ENCODE measurements at places on chromosomes 1 and 21. TPM values are rescaled to one million over a fixed set of nuclear protein-coding genes. Genes with fewer than 3 reads are reported as not detected.

- no peaks in the 10 kb centered on the region for H3K4me1 ChIP-seq
- H3K4me3 ChIP-seq: no peak overlapping the region
- H3K27me3 ChIP-seq: no peaks in the 10 kb centered on the region
- H3K36me3 ChIP-seq: no peaks in the 10 kb centered on the region
Observed at GRCh38 chr1:163897412-163898155, 575.8 kb downstream of the NUF2 start.

DNA sequence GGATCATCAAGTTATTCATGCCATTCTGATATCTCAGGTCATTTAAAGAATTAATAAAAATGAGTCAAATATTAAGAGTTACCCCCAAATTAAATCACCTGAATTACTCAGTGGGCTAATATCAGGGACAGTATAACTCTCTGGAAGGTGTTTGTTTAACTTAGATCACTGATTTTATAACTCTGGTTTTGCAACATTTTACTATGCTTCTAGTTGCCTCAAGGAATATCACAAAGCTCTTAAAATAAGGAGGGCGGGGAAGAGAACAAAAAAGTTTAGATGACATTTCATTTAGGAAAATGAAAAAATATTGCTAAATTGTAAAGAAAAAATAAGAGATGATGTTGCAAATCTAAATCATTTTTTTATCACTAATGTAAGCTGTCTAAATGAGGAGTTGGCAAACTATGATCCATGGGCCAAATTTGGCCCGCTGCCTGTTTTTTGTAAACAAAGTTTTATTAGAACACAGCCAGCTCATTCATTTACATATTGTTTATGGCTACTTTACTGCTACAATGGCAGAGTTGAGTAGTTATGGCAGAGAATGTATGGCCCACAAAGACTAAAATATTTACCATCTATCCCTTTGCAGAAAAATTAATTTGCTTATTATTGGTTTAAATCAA is 31.9 kb upstream of the SLC19A2 start:
- no peak overlapping the region for H3K27ac ChIP-seq
- no peaks in the 10 kb centered on the region for H3K4me1 ChIP-seq
- no peaks in the 10 kb centered on the region for H3K36me3 ChIP-seq
- DNase-seq: no peak
- H3K27me3 ChIP-seq: no peaks in the 10 kb centered on the region

DNA sequence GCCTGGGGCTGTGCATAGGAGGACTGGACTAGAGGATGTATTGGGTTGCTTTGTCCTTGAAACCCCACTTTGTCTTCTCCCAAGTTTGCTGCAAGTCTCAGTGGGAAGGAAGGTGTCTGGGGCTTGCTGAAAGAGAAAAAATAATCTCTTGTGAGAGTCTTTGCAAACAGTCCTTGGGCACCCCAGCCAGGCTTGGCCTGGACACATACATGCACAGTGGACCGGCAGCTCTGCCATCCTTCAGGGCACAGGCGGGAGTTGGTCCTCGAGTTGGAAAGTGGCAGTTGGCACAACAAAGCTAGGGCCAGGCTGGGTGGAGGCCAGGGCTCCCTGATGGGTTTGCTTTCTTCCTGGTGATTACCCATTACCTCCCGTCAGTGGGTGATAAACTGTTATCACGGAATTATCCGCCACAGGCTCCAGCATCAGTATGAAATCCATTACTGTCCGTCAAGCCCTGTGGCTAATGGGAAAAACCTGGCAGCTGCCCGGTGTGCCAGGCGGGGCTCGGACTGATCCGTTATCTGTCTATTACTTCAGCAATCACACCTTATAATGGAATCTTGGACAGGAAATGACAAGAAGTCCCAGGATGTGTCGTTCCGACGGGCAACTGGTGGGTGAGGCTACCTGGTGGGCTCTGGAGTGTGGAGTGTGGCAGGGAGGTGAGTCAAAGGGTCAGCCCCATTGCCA is 265.7 kb downstream of the GRIK3 start:
- H3K4me1 ChIP-seq: no peaks in the 10 kb centered on the region
- H3K27ac ChIP-seq: no peak overlapping the region
- DNase-seq: peak; percentile 18
- peaks cover 30% of the 10 kb centered on the region for H3K27me3 ChIP-seq

GRCh38 chr1:28326515-28326914 is 2.3 kb upstream of the MED18 start:
- peak overlapping the region; percentile 6 for H3K27ac ChIP-seq
- H3K36me3 ChIP-seq: no peaks in the 10 kb centered on the region
- no peak overlapping the region for H3K4me3 ChIP-seq
- DNase-seq: no peak
- H3K4me1 ChIP-seq: peaks cover 17% of the 10 kb centered on the region
- H3K27me3 ChIP-seq: no peaks in the 10 kb centered on the region

DNA sequence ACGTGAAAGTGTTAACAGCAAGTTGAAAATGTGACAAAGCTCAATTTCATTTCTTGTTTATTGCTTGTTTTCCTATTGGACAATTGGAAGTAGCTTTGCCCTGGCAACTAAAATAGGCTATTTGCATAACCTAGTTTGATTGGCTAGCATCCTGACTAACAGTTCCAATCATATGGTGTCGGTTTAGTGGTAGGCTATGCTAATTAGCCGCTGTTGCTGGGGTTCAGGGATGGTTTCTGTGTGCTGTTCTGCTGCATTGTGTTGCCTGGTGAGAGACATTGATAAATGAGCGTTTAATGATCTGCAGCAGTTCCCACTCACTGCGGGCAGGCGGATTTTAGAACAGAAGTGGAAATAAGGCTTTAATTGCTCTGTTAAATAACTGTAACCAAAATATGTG is 68.5 kb downstream of the DYRK1A start:
- H3K27ac ChIP-seq: no peak overlapping the region
- H3K4me1 ChIP-seq: peaks cover 46% of the 10 kb centered on the region
- peak; percentile 68 for DNase-seq
- no peaks in the 10 kb centered on the region for H3K36me3 ChIP-seq
- H3K27me3 ChIP-seq: no peaks in the 10 kb centered on the region
- no peak overlapping the region for H3K4me3 ChIP-seq

- no peak for DNase-seq
Observed at GRCh38 chr1:157915859-157916258, 74.3 kb upstream of the CD5L start.

GRCh38 chr1:3543076-3544039 is 68.0 kb downstream of the MEGF6 start:
- no peaks in the 10 kb centered on the region for H3K36me3 ChIP-seq
- no peak overlapping the region for H3K4me3 ChIP-seq
- no peaks in the 10 kb centered on the region for H3K27me3 ChIP-seq
- no peak for DNase-seq
- H3K27ac ChIP-seq: no peak overlapping the region

DNA sequence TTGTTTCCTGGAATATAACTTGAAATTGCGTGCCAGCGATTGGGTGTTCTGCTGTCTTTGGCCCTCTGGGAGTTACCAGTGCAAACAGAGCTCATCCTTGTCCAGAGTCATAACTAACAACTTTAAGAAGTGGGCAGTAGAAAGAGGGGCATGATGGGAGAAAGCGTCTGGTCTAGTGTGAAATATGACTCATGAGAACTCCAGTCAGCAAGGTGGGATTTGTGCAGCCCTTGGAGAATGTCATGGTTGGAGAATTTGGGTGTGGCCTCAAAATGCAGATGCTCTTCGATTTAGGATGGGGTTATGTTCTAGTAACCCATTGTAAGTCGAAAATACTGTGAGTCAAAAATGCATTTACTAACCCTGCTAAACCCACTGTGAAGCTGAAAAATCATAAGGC is 12.9 kb downstream of the ATP1B1 start:
- H3K27ac ChIP-seq: no peak overlapping the region
- H3K27me3 ChIP-seq: no peaks in the 10 kb centered on the region
- DNase-seq: no peak
- no peak overlapping the region for H3K4me3 ChIP-seq
- H3K4me1 ChIP-seq: peaks cover 21% of the 10 kb centered on the region

GRCh38 chr21:19236209-19236608 is 832.6 kb upstream of the TMPRSS15 start:
- no peaks in the 10 kb centered on the region for H3K4me1 ChIP-seq
- H3K27me3 ChIP-seq: no peaks in the 10 kb centered on the region
- no peak for DNase-seq
- no peak overlapping the region for H3K27ac ChIP-seq

- no peak for DNase-seq
- H3K36me3 ChIP-seq: no peaks in the 10 kb centered on the region
- H3K4me1 ChIP-seq: no peaks in the 10 kb centered on the region
- H3K4me3 ChIP-seq: no peak overlapping the region
- H3K27ac ChIP-seq: no peak overlapping the region
- H3K27me3 ChIP-seq: no peaks in the 10 kb centered on the region
Observed at GRCh38 chr1:194795917-194796593, 1609.6 kb upstream of the B3GALT2 start.

GRCh38 chr1:213977909-213978308 is 9.9 kb upstream of the PROX1 start:
- H3K27ac ChIP-seq: no peak overlapping the region
- DNase-seq: no peak
- H3K27me3 ChIP-seq: peaks cover 44% of the 10 kb centered on the region

- no peak overlapping the region for H3K4me3 ChIP-seq
- H3K27ac ChIP-seq: no peak overlapping the region
Observed at GRCh38 chr1:8011923-8012858, 13.9 kb downstream of the ERRFI1 start.

DNA sequence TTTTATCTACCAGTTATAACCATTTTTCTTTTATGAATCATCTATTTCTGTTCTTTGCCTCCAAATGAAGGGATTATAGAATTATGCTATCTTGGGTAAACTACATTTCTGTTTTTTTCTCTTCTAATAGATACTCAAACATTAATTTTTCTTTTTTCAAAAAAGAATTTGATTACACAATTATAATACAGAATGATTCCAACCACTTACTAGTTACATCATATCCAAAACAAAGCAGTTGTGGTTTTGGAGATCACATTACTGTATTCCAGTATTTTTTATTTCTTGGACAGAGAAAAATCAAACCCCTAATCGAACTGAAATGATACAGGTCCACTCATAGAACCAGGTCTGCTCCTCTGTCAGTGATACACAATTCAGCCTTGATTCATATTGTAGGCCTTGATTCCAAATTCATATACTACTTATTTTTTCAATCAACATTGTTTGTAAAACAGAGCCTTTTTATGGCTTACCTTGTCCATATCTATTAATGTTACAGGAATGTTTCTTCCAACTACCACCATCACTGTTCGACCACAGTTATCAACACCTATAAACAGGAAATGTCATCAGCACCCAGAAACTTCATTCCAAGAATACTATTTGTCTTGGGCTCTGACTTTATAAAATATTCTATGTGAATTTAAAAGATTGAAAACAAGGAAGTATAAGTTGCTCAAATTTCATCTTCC is 43.2 kb downstream of the GDAP2 start:
- no peaks in the 10 kb centered on the region for H3K27me3 ChIP-seq
- no peak for DNase-seq
- H3K4me1 ChIP-seq: peaks cover 5% of the 10 kb centered on the region
- no peak overlapping the region for H3K27ac ChIP-seq
- H3K36me3 ChIP-seq: no peaks in the 10 kb centered on the region

GRCh38 chr1:219783605-219784235 is 144.6 kb downstream of the SLC30A10 start:
- no peak overlapping the region for H3K4me3 ChIP-seq
- H3K4me1 ChIP-seq: no peaks in the 10 kb centered on the region
- DNase-seq: no peak
- H3K27me3 ChIP-seq: peaks cover 8% of the 10 kb centered on the region

GRCh38 chr21:38326899-38327298 is 70.1 kb downstream of the KCNJ15 start:
- DNase-seq: no peak
- no peaks in the 10 kb centered on the region for H3K4me1 ChIP-seq
- no peak overlapping the region for H3K4me3 ChIP-seq
- peaks cover 17% of the 10 kb centered on the region for H3K27me3 ChIP-seq

- H3K4me3 ChIP-seq: peak overlapping the region; percentile 83
- H3K27me3 ChIP-seq: no peaks in the 10 kb centered on the region
- peak; percentile 83 for DNase-seq
- peak overlapping the region; percentile 93 for H3K27ac ChIP-seq
- H3K4me1 ChIP-seq: peaks cover 80% of the 10 kb centered on the region
Observed at GRCh38 chr1:221829327-221830015, 87.6 kb upstream of the DUSP10 start.

Gene TTC39A
- total RNA-seq: 0.78 TPM

Gene SHISA4
- total RNA-seq: 2.5 TPM

Gene IL12RB2
- 265 TPM for total RNA-seq

Gene CLEC20A
- total RNA-seq: not detected

Gene KCNQ4
- total RNA-seq: 0.24 TPM
